Neural progenitor cell (in vitro differentiated cells): ENCODE measurements at places on chromosomes 11 and 22. TPM values are rescaled to one million over a fixed set of nuclear protein-coding genes. Genes with fewer than 3 reads are reported as not detected.

DNA sequence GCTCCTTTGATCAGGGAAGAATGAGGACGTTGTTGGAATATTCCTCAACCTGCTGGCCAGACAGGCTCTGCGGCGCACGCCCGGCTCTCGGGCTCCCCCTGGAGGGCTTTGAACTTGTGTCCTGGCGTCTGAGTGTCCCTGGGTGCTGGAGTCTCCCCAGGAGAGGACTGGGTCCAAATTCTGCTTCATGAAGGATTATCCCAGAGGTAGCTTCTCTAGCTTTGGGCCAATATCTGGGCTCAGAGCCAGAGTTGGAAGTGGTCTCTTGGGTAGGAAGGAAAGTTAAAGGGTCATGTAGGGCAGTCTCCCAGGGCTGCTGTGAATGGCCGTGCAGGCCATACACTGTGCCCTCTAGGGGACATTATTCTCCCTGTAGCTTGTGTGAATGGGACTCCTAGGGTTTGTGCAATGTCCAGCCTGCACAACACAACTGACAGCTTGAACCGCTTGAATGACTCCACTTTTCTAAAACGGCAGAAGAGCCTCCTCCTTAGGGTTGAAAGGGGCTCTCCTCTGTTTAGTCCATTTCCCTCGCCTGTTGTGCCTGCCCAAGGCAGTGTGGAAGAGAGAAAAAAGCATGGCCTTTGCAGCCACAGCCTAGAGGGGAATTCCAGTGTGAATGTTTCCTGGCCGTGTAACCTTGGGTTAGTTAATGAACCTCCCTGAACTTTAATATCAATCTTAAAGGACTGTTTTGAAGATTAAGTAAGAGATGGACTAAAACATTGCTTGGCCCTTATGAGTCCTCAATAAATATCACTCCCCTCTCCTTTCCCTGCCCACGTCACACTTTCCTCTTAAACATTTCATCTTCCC is 111.2 kb upstream of the THY1 start:
- peak; percentile 82 for DNase-seq

- no peak for DNase-seq
Measured at GRCh38 chr11:57278721-57279095, 41.7 kb upstream of the APLNR start.

DNA sequence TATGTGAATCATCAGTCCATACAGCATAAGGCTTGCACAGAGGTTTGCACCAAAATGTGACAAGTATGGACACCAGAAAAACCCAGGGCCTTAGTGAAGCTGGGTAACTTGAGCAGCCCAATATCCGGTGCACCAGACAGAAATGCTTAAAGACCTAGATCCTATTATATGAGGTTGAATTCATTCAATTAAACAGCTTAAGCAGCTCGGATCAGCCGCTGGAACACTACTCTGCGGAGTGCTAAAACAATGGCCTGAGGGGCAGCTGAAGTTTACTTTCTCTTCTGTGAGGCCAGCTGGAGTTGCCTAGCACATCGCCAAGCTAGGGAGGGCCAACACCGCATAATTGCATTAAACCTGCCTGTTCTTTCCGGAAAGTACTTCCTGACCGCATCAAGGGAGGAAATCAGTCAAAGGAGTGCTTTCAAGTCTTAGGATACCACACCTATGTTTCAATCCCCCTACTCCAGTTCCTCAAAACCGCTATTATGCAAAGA is 17.0 kb upstream of the FAM181B start:
- DNase-seq, result peak; percentile 94

GRCh38 chr11:65501186-65501471 is 2.3 kb downstream of the MALAT1 start:
- DNase-seq, result no peak

DNA sequence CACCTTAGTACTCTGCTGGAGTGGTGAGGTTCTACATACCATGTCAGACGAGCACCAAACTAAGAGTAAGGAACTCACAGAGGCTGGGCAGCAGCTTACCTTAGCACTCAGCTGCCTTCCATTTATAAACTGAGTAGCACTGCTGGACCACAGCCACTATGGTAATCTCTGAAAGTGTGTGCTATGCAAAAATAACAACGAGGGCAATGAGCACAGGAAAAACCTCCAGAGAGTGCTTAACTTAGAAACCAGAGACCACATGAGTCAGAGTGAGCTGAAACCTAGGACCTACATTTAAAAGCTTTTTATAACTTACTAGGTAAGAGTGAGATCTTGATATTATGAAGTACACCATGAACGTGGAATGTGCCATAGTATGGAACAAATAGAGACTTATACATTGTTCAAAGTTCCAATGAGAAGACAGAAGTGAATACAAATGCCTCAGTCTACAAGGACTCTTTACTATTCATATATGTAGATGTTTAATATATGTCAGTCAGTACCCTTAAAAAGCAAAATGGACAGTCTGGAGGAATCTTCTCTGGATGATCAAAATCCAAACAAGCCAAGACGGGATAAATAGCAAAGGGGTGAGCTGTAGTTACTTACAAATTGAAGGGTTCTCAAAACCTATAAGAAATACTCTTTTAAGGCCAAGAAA is 17.2 kb upstream of the CD59 start:
- DNase-seq, result no peak

The FXYD2 gene
- total RNA-seq, result 1.7 and 1.9 TPM in 2 replicates

The CD6 gene
- not detected in 2 replicates for total RNA-seq

The GLB1L3 gene
- total RNA-seq, result 0.09 TPM in 1 of 2 replicates, not detected in the other
